ENCODE measurements at places on chromosomes 7 and 10.

DNA sequence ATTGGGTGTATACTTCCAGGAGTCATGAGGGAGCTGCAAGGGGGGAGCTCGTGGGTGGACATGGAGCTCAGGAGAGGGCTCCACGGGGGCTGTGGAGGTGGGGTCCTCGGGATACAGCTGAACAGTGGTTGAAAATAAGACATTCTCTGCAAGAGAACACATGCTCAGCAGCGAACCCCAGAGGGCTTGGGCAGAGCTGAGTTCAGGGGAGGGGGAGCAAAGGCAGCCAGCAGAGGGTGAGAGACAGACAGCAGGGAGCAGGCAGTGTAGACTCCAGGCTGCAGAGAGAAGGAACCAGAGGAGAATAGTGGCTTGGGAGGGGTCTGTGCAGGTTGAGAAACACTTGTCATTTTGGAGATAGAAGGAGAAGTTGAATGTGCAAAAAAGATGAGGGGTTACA lies 73.0 kb upstream of the LRRC18 start:
- DNase-seq = no peak

GRCh38 chr7:70698219-70698832 lies 433.6 kb upstream of the GALNT17 start:
- DNase-seq = no peak

DNA sequence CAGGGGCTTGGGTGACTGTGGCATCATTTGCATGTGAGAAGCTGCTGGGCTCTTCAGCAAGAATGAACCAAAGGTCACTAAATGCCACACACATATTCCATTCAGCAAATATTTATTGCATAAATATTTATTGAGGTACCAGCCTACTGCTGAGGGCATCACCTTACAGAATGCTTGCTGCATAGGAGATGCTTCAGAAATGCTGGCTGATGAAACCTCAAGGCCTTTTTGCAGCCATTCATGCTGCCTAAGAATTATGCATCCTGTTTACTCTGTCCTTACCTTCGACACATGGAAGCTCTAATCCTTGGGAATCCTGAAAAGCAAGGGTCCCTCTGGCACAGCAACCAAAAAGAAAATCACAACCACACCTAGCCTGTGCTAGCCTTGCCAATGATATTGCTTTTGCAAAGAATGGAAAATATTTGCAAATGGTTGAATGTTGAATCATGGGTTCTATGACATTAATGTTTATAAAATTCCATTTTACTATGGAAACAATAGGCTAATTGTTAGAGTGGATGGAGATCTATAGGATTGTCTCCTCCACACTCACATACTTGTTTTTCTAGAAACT lies 79.6 kb downstream of the PCGF5 start:
- DNase-seq = no peak

- no peak for DNase-seq
These were observed 1.8 kb downstream of the FRAT2 start for GRCh38 chr10:97332591-97333350.

DNA sequence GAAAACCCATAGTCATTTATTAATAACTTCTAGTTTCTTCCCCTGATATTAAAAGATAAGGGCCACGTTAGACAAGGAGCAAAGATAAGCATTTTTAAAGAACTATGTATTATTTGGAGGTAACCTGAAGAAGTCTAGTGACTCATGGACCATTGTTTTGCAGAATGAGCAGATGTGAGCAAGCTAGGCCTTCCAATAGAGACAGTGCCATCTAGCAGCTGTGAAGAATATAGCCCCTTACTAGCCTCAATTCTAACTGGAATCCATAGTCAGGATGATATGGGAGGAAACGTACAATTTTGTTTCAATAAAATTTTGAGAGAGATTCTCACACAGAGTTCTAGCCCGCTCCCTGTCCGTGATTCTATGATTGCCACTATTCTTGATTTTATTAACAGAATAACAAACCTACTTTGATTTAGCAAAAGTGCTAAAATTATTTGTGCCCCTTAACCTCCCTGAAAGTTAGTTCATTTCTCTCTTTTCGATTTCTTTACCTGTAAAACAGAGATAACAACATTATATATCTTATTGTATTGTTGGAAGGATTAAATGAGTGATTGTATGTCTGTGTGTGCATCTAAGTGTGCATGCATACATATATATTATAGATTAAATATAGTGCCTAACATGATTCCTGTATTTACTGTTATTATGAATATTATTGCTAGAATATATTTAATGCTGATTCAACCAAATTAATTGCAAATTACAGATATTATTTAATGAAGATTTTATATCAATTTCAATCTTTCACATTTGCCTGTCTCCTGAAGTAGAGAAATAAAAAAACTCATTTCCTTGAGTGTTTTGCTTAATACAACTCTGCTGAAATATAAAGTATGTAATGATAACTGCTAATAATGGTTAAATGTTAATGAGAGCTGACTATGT lies 22.7 kb downstream of the FAM237B start:
- DNase-seq = no peak

DNA sequence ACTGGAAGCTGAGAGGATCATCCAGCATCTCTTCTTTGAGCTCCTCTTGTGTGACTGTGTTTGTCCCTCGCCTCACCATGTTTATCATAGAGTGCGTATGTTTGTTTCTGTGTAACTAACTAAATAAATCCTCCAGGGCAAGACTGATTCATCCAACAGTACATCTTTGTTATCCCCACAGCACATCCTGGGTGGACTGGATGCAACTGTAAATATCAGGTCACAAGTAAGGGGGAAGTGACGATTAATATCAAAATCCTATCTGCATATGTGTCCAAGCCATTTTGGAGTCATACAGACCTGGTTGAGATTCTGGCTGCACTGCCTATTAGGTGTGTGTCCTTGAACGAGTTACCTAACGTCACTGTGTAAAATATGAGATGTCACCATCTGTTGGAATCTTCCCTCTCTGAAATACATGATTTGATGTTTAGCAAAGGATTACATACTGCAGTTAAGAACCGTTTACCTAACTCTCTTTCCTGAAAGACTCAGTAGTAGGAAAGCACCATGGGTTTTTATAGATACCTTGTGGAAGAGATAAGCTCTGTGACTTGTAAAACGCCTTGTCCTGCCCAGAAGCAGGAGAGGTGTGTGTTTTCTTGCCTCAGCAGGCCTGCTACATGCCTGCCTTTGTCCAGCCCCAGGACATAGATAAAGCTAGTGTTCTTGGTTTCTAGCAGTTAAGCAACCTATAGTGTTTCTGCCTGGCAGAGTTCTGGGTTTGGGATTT lies 25.8 kb downstream of the WBP1L start:
- DNase-seq = no peak

GRCh38 chr10:15370212-15370855 lies 755 bp downstream of the FAM171A1 start:
- DNase-seq = no peak

DNA sequence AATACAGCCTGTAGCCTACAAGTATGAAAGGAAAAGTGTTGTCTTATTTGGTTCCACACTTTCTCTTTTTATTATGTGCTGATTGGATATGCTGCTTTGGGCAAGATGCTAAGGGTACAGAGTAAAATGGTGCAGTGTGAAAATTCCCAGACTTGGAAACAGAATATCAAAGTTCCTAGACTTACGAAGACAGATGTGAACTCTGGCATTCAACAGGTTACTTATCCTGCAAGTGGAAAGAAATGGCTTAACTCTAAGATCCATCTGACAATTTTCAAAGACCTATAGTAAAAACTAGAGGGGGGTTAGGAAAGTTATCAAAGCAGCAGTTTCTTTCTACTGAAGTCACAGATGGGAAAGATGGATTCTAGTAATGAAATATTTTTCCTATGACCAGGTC lies 24.1 kb downstream of the CUTC start:
- no peak for DNase-seq

- DNase-seq = no peak
These were observed 5.8 kb downstream of the TMEM184A start for GRCh38 chr7:1550005-1550845.

DNA sequence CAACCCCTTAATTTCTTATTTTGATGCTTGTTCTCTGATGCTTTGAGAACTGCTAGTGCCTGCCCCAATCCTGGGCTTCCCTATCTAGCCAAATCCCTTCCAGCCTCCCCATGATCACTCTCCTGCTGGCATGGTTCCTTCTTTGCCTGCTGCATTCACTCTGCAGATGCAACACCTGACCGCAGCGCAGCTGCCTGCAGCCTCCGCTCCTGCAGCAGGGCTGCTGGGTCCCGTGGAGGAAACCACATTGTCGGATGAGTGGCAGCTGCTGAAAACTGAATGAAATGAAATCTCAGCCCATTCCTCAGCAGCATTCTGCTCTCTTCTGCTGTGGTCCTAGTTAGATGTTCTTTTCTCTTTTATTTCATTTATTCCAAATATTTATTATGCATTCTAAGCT lies 320.3 kb downstream of the CCDC3 start:
- no peak for DNase-seq

- no peak for DNase-seq
These were observed 343.9 kb downstream of the RNLS start for GRCh38 chr10:88239212-88239611.

DNA sequence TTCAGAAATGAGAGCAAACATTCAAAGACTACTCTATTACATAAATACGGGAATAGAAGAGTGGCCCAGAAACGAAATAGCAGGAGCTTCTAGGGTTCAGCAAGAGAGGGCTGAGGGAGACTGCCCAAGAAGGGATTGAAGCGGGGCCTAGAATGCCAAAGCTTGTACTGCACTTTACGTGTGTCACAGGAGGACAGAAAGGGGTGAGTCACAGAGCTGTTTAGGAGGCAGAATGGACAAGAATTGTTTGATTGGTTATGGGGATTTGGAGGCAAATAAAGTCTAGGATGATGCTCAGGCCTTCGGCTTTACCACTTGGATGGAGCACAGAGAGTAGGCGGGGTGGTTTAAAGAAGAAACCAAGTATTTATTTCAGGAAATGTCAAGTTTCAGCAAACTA lies 11.3 kb upstream of the FXYD4 start:
- no peak for DNase-seq

- DNase-seq = no peak
These were observed 180.3 kb downstream of the ELFN1 start for GRCh38 chr7:1850111-1850975.

- DNase-seq = no peak
These were observed 109.9 kb downstream of the AHR start for GRCh38 chr7:17408245-17408903.

DNA sequence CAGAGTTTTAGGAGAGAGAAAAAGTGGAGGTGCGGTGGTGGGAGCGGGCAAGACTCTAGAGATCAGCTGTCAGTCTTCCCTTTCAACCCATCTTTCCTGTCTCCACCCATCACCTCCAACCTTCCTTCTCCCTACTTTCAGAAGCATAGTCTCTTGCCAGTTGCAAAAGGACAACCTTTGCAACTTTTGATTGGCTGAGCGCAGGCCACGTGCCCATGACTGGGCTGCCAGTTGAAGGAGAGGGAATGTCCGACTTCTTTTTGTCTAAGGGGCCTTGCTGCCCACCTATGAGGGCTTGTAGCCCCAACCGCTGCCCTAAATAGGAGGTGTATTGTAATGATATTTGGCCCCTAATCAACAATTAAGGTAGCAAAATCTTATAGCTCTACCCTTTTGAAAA lies 12.6 kb downstream of the CYP26A1 start:
- DNase-seq = no peak

- no peak for DNase-seq
These were observed 11.4 kb downstream of the GIMAP6 start for GRCh38 chr7:150620617-150621371.

DNA sequence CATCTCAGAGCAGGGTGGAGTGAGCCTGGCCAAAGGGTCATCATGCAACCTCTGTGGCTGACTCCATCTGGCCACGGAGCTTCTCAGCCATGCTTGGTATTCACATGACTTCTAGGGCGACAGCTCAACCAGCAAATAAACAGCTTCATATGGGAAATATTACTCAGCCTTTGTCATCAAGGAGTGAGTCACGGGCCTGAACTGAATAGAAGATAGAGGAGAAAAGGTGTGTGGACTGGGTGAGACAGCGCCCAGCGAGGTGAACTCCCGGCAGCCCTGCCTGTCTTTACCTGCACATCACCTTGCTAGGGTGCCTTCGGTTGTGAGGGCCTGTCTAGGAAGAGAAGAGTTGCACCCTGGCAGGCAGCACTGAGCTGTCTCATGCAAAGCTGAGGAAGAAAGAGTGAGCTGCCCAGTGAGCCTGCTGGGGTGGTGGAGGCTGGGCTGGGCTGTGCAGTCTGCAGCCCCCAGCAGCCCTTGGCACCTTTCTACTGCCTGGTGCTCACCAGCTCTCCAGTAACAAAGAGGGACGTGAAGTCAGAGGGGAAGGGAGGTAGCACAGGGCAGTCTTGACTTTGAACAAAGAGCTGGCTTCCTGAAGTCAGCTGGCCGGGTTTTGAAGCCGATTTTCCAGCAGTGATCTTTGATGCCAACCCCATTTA lies 114.2 kb downstream of the EGFR start:
- no peak for DNase-seq

- no peak for DNase-seq
These were observed 43.4 kb upstream of the GHITM start for GRCh38 chr10:84095811-84096497.

DNA sequence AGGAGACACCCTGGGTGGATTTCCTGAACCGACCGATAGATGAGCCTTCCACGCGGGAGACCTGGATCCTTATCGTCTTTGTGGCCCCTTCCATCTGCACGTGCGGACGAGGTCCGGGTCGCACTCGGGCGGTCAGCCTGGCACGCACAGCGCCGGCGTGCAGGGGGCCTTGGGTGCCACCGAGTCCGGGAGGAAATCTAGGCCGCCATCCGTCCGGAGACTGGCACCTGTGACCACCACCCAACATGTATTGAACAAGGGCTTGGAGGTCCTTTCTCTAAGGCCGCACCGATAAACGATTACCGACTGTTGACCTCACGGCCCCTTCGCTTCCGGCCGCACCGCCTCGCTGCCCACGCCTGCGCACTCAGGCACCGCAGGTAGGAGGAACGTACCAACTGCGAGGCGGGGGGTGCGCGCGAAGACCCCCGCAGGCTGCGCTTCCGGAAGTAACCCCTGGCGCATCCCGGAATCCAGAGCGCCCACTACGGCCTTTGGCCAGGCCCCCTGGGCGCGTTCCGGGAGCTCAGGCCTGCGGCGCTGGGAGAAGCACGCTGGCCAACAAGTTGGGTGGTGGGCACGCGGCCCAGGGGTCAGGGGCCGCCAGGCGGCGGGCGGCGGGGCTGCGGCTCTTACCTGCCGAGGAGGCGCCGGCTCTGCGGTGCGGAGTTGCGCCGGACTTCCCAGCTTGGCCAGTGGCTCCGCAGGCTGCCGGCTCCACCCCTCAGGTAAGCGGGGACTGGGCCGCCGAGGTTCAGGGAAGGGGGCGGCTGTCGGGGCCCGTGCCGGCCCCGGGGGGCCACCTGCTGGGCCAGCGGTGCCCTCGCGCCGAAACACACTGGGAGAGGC lies at the start of the genes ACTR3C and LRRC61:
TSS of gene ACTR3C (minus strand) at position 713 of the 849 bp plus-strand sequence. CDS start 28,249 bp downstream, outside the sequence.
TSS of gene LRRC61 (plus strand) at position 523 of the 849 bp plus-strand sequence. CDS start 13,507 bp downstream, outside the sequence.
- peak; percentile 47 for DNase-seq

DNA sequence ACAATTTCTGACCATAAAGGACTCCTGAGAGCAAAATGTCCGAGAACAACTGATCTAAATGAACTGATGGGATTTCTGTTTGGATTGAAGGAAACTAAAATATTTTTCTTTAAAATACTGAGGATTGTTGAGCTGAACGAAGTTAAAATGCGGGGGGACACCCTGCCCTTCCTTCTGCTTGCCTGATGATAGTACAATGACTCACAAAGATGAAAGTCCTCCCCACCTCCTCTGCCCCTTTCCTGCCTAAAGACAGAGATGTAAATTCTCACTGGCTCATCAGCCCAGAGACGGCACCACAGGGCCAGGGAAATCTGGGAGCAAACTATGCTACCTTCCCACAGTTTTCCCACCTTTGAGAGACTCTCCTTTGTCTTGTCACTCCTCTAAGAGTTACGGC lies 180.6 kb downstream of the PHTF2 start:
- DNase-seq = no peak
